Activated T-helper 9 cell treated with anti-CD3 and anti-CD28 coated beads, Interleukin-2, amount 50 U/mL, for 16 hours (primary cell): ENCODE measurements at places on chromosomes 4 and X.

DNA sequence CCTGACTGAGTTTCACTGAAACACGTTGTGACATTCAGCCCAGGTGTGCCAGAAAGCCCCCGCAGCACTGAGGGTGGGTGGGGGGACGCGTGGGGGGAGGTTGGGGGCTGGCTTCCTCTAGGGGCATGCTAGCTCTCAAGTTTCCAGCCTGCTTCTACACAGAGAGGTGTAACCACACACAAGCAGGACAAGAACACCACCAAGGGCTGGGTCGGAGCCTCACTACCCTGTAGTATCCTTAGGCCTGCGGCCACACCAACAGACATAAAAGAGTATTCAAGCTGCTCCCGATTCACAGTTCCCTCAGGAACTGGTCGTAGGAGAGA lies 1.8 kb downstream of the USP46 start:
- DNase-seq = no peak

- DNase-seq = no peak
Measured at GRCh38 chr4:20015636-20016224, 236.0 kb upstream of the SLIT2 start.

DNA sequence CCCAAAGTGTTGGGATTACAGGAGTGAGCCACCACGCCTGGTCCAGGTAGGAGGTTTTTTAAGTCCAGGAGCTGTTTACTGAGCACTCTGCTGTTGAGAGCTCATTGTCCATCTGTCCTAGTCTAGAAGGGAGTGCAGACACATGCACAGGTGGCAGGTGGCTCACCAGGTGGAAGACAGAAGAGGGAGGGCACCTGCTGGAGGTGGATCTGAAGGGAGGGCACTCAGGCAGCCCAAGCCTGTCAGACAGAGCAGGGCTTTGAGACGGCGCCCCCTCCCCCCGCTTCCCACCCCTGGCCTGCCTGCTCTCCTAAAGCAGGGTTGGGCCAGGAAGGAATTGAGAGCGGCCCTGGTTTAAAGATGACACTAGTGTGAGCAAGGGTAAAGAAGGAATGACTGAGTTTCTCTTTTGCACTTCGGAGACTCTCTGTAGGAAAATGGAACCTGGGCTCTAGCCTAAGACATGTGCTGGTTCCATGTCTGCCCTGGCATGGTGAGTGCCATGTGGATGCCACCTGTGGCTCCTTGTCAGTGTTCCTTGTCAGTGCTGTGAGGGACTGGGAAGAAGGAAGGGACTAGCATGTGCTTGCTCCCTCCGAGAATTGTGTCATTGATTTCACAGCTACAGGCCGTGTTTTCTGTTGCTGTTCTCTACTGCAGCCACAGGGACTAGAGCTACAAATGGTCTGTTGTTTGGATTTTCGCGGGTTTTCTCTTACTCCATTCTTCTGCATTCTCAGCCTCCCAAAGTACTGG lies 108.6 kb downstream of the TNIP2 start:
- DNase-seq = no peak

GRCh38 chr4:29861307-29861706 lies 858.9 kb upstream of the PCDH7 start:
- DNase-seq = no peak

- no peak for DNase-seq
Measured at GRCh38 chr4:88878642-88879041, 178.3 kb downstream of the FAM13A start.

GRCh38 chr4:86950831-86951525 lies 16.2 kb downstream of the AFF1 start:
- no peak for DNase-seq
